ENCODE measurements at places on chromosomes 1 and 21. TPM values are rescaled to one million over a fixed set of nuclear protein-coding genes. Genes with fewer than 3 reads are reported as not detected.

- peak; percentile 79 for DNase-seq
These were observed 2.0 kb downstream of the EPHB2 start for GRCh38 chr1:22712502-22713271.

DNA sequence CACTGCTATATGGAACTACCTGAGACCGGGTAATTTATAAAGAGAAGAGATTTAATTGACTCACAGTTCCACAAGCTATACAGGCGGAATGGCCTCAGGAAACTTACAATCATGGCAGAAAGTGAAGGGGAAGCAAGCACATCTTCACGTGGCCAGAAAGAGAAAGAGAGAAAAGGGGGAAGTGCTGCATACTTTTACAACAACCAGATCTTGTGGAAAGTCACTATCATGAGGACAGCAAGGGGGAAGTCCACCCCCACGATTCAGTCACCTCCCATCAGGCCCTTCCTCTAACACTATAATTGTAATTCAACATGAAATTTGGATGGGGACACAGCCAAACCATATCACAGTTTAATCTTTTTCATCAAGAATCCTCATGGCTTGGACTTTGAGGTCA, 339.2 kb upstream of the AJAP1 start:
- no peak for DNase-seq

GRCh38 chr21:38887749-38888148, 82.0 kb downstream of the ETS2 start:
- DNase-seq, result no peak

GRCh38 chr21:35208104-35208503, 159.0 kb upstream of the RUNX1 start:
- no peak for DNase-seq

DNA sequence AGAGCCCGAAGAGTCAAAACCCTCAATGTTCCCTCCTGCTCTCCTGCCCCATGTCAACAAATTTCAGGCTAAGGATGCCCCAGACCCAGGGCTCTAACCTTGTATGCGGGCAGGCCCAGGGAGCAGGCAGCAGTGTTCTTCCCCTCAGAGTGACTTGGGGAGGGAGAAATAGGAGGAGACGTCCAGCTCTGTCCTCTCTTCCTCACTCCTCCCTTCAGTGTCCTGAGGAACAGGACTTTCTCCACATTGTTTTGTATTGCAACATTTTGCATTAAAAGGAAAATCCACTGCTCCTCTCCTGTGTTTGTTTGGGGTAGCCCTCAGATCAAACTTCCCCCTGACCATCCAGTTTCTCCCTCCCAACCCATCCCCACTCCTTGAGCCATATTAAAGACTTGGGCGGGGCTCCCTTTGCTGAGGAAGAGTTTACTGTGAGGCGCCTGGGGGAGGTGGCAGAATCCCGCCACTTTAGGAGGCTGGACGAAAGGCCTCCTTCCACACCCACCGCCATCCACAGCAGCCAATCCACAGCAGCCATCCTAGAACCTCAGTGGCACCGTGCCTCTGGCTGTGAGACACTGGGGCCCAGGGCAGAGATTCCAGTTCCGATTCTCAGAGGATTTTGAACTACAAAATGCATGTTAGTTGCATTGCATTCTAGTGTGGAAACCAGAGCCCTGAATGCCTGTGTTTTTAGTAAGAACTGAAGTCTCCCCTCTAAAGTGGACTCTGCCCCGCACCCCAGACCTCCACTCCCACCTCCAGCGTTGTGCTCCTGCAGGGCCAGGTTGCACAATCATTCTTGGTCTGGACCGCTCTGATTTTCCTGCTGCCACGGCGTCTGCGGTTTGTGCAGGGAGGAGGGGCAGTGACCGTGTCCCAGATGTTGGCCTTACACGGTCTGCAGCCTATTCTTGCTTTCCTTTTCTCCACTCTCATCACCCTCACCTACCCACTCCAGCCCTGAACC, 3.0 kb downstream of the OLFML3 start:
- peak; percentile 82 for DNase-seq

The SLC44A5 gene
- under 0.01 TPM for total RNA-seq

The PCSK9 gene
- under 0.01 TPM for total RNA-seq

The ABCG1 gene
- total RNA-seq, result 0.36 TPM
